Stimulated activated naive CD8-positive, alpha-beta T cell treated with anti-CD3 and anti-CD28 coated beads, Interleukin-15, Interleukin-2, amounts not matched to agents 100 U/mL and 50 U/mL, for 24 hours (primary cell): ENCODE measurements at places on chromosomes 3 and 15.

DNA sequence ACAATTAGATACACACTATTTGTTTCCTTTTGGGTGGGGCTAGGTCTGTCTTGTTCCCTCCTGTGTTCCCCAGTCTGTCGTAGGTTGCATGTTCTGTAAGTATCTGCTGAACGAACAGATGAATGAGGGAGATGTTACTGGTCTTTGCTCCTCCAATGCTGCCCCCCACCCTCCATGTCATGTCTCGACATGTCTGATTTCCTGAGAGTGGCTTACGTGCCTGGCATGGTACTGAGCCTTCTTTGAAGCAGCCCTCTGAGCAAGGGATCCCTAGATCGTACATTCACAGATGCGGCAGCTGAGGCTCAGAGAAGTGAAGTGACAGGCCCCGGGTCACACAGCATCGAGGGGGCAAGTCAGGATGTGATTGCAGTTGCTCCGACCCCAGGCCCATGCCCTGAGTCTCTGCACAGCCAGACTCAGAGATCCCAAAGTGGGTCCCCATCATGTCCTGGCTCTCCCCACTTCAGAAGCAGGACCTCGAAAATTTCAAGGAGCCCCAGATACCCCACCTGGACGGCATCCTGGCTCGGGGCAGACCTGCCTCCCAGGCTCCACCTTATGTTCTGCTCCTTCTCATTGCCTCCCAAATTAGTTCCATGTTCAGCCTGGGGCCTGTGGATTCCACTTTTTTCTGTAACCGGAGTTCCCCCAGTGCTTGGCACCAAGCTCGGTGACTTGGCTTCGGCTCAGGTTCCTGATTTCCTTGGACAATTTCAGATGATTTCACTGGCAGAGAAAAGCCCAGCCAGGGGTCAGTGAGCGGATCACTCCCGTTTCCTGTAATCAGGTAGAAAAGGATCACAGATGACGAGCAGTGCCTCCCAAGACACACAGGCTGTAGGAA is 24.7 kb downstream of the GOLGA6L2 start:
- no peak for DNase-seq

GRCh38 chr3:103624271-103624670 is 1189.5 kb downstream of the ZPLD1 start:
- no peak for DNase-seq

DNA sequence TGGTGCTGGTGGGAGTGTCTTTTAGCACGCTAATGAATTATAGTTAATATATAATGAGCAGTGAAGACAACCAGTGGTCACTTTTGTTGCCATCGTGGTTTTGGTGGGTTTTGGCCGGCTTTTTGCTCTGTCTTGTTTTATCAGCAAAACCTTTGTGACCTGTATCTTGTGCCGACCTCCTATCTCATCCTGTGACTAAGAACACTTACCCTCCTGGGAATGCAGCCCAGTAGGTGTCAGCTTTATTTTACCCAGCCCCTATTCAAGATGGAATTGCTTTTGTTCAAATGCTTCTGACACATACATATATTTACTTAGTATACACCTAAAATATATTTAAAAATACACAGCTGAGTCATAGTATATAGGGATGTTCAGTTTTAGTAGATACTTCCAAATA is 770.3 kb downstream of the PDCD6IP start:
- no peak for DNase-seq

DNA sequence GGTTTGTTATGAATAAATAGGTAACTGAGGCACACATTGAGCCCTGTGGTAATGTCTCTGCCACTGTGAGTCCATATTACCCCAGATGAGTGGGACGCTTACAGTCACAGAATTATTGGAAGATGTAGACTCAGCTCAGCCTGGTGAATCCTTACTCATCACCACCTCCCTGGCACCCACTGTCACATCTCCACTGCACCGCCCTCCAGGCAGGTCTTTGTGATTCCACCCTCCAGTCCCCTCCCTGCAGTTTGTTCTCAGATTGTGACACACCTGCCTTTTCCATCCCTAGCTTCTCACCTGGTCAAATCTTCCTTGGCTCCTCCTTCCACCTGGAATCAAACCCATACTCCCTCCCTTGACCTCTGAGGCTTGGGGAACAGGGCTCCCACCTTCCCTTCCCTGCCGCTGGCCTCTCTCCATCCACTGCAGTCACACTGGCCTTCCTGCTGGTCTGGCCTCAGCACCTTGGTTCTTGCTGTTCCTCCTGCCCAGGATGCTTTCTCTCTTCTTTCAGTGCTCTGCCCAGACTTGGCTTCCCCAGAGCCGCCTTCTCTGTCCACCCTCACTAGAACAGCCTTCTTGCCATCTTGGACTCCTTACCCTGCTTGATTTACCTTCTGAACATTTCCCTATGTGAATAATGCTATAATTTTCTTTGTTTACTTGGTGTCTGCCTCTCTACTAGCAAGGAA is 9.4 kb downstream of the SLC6A20 start:
- DNase-seq = no peak

GRCh38 chr3:149442043-149442442 is 32.5 kb upstream of the TM4SF4 start:
- no peak for DNase-seq

DNA sequence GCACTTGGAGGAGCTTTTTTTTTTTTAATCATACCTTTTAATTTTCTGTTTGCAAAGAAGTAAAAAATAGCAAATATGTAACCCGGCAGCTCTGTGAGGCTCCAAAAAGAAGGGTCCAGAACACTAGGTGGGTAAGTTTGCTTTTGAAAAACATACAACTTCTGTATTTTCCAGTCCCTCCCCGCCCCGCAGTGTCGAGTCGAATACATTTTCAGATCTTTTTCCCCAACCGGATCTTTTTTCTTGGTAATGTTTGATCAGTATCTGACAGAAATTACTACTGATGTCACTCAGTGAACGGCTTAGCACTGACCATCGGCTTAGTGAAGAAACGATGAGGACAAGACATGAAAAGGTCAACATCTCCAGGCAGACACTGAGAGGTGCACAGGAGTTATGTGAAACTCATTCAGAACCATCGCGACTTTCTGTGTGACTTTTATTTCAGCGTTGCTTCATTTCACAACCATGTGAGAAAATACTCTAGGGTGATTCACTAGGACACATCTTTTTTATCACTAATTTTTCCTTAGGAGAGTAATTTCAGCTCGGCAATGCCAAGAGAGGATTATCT is 11.0 kb downstream of the ISL2 start:
- no peak for DNase-seq

- DNase-seq = no peak
Measured at GRCh38 chr15:66917904-66918448, 147.4 kb upstream of the SMAD3 start.
